ENCODE measurements at places on chromosomes 4 and X.

DNA sequence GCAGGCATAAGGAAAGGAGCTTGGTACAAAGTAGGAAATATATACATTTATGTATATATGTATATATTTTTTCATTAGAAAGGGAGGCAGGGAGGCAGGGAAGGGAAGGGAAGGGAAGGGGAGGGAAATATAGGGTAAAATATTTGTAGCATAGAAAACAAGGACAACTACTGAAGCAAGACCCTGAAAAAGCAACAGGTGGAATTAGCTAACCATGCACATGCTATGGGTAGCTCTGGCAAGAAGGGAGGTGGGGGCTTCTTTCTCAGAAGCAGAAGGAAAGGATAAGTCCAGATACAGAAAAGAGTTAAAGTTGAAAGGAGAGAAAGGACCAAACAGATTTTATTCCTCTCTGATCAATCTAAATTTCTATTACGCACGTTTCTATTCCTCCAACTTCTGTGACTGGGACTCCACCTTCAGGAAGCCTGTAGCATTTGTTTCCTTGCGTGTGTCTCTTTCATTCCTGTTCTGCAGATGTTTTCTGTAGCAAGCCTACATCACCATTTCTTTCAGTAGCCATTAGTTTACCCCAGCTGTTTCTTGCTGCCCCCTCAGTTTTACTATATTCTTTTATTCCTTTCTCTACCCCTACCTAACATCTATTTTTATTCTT lies 82.9 kb downstream of the OR13H1 start:
- DNase-seq, result no peak

DNA sequence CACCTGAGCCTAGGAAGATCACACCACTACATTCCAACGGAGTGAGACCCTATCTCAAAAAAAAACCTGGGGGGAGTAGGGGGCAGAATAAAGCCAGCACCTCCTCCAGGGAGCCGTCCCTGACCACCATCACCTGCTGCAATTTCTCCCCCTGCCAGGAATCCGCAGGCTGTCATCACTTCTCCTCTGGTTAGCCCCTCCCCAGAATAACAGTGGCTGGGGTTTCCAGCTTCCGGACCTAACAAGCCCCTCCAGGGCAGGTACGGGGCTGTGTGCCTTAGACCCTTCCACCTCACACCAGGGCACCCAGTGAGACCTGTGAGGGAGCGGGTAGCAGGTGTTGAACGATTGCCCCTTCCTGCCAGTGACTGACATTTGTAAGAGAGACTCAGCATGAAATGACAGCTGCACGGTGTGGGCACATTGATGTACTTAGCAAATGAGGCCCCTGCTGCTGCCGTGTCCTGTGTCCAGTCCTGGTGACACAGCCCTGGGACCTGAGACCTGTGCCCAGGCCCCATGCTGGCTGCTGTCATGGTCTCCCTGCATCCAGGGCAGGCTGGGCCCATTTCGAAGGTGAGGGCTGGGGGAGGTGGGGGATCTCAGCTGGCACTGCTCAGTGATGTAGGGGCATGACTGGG lies 6.7 kb upstream of the WFS1 start:
- no peak for DNase-seq

GRCh38 chr4:74364652-74365491 lies at the start of gene EREG:
Gene EREG, plus strand, starts transcription at chr4:74365145. Its CDS starts 164 bp downstream, at chr4:74365309.
- DNase-seq, result peak; percentile 34

DNA sequence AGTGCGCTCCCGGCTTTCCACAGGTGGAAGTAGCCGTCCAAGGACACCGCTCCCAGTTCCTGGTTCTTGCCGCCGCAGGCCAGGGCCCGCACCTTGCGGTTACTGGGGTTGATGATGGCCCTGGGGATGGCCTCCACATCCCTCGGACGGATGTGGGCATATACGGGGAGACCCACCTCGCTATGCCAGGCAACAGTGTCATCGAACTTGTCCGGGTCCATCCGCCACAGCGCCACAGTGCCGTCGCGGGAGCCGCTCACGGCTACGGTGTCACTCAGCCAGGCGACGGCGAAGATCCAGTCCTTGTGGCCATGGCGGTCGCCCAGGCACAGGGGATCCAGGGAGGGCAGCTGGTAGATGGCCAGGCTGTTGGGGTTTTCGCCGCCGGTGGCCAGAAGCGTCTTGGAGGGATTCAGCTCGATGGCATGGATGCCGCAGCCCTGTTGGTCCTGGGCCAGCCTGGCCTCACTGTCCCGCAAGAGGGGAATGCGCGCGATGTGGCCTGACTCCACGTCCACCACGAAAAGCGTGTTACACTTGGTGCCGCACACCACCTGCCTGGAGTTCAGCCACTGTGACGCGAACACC lies 795 bp downstream of the DCAF12L1 start:
- DNase-seq, result no peak

GRCh38 chr4:135122457-135122856 lies 920.9 kb upstream of the PABPC4L start:
- no peak for DNase-seq

DNA sequence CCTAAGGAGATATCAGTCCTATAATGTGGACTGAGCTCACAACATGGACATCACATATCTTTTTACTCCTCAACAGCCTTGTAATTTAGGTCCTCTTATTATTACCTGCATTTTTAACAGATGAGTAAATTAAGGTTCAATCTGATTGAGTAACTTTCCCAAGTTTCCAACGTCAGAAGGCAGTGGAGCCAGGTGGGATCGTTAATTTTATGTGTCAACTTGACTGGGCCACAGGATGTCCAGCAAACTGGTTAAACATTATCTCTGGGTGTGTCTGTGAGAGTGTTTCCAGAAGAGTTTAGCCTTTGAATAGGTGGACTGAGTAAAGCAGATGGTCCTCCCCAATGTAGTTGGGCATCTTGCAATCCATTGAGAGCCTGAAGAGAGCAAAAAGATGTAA lies 59.0 kb upstream of the SLIT2 start:
- no peak for DNase-seq

All from activated T-cell treated with anti-CD3 and anti-CD28 coated beads, Interleukin-2, amount 50 U/mL, for 48 hours (primary cell).